ENCODE measurements at places on chromosomes 7 and 10.

GRCh38 chr10:70430493-70431445 is 10.7 kb downstream of the NODAL start:
- no peak for DNase-seq

DNA sequence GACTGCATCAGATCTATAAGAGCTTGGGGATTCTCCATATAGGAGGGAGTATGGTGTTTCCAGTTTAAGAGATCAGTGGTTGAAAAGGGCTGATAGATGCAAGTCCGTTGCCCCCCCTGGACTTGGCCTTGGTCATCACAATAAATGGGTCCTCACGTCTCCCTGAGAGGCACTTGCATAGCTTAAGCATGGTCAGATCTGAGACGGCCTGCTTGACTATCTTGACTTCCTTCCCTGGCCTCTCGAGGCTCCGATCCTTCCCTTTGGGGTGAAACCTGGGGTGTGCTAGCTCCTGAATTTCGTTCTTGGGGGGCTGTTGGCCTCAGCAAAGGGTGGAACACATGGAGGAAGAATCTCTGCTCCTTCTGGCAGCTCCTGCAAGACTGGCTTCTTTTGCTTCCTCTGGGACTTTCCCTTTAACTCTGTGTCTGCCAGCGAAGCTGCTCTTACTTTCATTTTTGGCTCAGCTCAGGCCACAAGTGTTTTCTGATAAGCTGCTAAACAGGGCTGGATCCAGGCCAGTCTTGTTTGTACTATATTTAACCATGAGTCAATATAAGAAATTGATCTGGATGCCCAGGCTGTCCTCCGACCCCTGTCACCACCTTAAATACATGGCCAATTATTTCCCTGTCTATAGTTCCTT is 11.2 kb upstream of the ZNF485 start:
- DNase-seq = no peak

- no peak for DNase-seq
Observed at GRCh38 chr10:132503581-132504421, 33.8 kb upstream of the INPP5A start.

- DNase-seq = no peak
Observed at GRCh38 chr7:91789086-91789485, 91.4 kb downstream of the MTERF1 start.

- no peak for DNase-seq
Observed at GRCh38 chr7:28747404-28747803, 210.7 kb downstream of the TRIL start.

DNA sequence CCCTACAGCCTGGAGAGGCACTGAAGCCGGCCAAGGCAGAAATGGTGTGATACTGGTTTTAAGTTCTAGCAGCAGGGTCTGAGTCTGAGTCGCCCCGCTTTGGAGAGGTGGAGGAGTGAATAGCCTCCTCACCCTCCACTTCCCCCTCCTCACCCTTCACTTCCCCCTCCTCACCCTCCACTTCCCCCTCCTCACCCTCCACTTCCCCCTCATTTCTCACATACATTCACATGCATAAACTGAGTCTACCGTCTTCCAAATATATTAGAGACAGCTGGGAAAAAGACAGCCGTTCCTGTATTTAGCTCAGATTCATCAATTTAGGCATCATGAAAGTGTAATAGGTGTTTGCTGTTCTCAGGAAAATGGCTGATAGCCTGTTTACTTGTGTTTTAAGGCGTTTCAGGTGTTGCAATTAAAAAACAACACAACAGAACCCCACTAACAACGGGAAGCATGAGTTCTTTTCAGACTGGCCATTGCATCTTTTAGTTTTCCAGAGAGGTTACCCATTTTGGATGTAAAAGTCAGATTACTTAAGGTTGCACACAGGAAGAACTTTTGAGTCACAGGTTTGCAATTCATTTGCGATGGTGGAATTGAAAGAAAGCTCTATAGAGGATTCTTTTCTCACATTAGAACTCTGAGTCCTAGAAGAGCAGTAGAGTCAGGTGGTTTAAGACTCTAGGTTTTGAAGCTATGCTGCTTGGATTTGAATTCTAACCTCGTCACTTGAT is 861 bp downstream of the NRBF2 start:
- no peak for DNase-seq

- no peak for DNase-seq
Observed at GRCh38 chr7:14765731-14766130, 136.8 kb downstream of the DGKB start.

- no peak for DNase-seq
Observed at GRCh38 chr10:120455606-120456005, 1.4 kb upstream of the PLPP4 start.

- DNase-seq = no peak
Observed at GRCh38 chr10:28674782-28675181, 2.5 kb upstream of the BAMBI start.
